Stimulated activated CD8-positive, alpha-beta memory T cell treated with anti-CD3 and anti-CD28 coated beads, Interleukin-4, amount 100 ng/mL, for 1 hour (primary cell): ENCODE measurements at places on chromosomes 2 and 18.

DNA sequence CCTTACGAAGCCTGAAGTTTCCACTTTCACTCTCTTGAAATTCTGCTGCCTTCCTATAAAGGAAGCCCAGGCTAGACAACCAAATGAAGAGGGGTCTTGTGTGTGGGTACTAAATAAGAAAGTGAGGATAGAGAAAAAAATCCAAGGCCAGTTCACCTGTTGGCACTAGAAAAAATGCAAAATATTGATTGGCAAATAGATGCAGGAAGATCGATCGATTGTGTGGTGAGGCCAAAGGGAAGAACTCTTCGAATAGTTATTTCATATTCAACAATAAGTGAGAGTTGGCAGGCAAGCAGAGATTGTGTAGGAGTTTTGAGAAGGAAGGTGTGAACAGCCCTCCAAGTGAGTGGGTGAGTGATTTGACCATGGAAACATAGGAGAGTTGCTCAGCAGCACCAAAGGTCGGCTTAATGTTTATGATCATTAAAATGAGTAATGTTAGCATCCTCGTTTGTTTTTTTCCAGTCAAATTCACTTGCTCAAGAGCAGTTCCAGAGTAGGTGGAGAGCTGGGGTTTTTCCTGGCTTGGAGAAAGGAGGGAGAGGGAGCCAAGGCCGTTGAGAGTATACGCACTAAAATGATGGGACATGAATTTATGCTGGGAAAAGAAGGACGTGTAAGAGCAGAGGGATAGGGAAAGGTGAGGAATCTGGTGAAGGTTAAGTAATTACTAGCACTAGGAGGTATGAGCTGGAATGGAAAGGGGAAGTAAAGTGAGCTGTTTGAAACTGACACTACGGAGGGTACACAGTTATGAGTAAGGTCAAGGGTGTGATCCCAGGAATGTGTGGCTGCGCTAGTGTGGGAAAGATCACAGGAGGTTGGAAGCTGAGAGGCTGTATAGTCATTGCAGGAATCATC, 1.1 kb upstream of the NAPG start:
- no peak for DNase-seq

GRCh38 chr2:224400886-224401632, 848 bp downstream of the FAM124B start:
- DNase-seq = no peak

DNA sequence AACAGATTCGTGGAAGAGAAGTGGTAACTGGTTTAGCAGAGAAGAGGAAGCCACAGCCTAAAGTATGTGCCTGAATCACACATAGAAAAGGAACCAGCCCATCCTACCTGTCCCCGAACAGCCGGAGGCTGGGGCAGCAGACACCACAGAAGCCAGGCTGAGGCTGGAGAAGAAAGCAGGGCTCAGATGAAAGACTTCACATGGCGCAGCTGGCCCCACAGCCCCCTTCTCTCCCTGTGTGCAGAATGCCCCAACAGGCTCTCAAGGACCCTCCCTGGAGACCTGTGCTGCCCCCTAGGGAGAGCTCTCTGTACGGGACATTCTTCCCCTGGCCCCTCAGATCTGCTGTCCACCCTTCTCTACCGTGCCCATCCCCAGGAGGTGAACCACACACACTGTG, 83.5 kb upstream of the RAB12 start:
- no peak for DNase-seq

DNA sequence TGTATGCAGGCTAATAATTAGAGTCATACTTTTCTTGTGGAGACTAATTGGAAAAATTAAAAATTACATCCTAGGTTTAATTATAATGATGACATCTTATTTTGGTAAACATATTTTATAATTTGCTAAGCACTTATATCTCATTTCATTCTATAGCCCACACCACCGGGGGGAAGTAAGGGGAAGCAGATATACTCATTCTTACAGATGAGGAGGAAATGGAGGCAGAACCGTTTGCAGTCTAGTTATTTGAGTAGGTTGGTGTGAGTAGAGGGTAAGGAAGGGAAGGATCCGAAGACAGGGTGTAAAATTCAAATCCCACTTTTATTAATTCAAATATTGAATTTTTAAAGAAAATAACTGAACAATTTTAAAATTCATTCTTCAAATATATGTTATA, 3.7 kb downstream of the ITGAV start:
- DNase-seq = no peak

DNA sequence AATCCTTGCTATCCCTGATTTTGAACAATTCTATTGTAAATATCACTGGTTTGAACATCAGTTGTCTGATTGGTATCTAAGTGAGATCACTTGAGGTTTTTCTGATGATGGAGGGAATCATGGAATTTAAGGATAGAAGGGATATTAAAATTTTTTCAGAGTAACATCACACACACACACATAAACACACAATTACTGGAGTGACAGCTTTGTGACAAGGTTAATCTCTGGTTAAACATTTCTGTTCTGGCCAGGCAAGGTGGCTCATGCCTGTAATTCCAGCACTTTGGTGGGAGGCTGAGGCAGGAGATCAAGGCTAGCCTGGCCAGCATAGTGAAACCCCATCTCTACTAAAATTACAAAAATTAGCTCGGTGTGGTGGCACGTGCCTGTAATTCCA, 85.3 kb downstream of the SOCS6 start:
- DNase-seq = no peak

DNA sequence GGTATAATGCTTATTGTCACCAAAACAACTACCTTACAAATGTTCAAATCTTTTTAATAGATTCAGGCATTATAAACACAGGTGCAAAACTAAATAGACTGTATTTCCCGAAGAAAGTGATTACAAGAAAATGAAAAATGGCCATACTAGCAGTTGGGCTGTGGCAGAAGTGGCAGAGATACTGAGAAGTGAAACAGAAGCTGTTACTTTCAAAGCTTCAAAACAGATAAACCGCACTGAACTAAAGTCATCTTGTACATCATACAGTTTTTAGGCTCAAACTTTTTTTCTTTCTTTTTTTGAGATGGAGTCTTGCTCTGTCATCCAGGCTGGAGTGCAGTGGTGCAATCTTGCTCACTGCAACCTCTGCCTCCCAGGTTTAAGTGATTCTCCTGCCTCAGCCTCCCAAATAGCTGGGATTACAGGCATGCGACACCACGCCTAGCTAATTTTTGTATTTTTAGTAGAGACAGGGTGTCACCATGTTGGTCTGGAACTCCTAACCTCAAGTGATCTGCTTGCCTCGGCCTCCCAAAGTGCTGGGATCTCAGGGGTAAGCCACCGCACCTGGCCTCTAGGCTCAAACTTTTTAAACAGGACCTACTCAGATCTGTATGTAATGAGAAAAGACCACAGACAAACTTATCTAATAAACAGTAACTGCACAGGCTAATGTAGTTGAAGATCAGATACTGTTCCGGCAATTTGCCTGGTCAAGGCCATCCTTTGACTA, 77.9 kb upstream of the SATB2 start:
- DNase-seq = no peak

DNA sequence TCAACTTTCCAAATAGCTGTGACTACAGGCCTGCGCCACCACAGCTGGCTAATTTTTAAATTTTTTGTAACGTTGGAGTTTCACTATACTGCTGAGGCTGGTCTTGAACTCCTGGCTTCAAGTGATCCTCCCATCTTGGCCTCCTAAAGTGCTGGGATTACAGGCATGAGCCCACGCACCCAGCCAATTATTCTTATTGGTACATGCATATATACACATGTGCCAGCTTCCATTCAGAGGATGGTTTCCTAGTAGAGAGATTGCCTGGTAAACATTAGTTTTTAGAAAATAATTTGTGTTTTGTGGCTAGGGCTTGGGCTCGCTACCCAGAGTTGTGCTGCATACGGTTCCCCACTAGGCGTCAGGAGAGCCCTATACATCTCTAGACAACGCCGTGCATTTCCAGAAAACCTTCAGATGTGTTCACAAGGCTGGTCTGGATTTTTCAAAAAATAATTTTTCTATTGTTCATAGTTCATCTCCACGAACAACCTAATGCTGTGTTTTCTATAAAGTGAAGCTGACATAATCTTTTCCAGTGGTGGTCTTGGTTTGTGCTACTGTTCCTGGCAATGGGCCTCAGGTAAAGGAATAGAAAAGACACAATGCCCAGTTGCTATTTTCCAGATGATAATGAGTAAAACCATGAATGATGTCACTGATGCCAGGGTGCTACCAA, 14.6 kb upstream of the AFG3L2 start:
- DNase-seq = no peak

DNA sequence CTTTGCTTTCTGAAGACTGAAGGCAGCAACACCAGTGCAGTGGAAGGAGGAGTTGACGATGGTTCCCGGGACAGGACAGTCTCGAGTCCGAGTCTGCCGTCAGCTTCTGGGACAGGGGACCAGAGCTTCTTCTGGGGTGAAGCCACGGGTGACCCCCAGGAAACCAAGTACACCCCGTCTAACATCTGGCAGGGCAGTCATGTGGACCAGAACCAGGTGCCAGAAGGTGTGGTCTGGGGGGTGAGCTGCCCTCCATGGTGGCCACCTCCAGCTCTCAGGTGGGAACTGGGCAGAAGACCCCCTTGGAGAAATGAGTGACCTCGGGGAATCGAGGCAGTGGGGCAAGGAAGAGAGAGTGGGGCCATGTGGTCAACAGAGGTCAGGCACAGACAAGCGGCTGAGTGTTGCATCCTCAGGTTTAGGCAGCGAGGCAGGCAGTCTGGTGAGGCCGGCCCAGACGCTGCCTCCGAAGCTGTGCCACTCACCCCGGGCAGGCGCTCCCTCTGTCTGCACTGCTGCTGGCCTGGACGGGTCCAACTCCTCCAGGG, 204.3 kb downstream of the HDAC4 start:
- no peak for DNase-seq
